ENCODE measurements at places on chromosomes 1 and 21. TPM values are rescaled to one million over a fixed set of nuclear protein-coding genes. Genes with fewer than 3 reads are reported as not detected.

Gene FCRLB
- 3.0 TPM for total RNA-seq

Gene IRF6
- 1.4 TPM for total RNA-seq

Gene FALEC
- total RNA-seq: not detected

Gene CXADR
- 49.6 TPM for total RNA-seq

Gene SLAMF9
- total RNA-seq: not detected

Gene PDE4B
- total RNA-seq: 3.0 TPM

Gene HAO2
- not detected for total RNA-seq

Gene SLC35F3
- 0.98 TPM for total RNA-seq

Gene PCBP3
- 4.3 TPM for total RNA-seq

Gene RBM11
- total RNA-seq: 5.0 TPM

Gene TRPM2
- total RNA-seq: not detected

Gene KIAA0040
- 1.6 TPM for total RNA-seq

Gene ARHGEF19
- 4.0 TPM for total RNA-seq

Gene ARHGEF16
- 7.2 TPM for total RNA-seq

Gene AK4
- 144 TPM for total RNA-seq

Gene FCRL3
- total RNA-seq: not detected

Gene TMEM53
- total RNA-seq: 15.2 TPM

Gene CA14
- 34.8 TPM for total RNA-seq

Gene LMOD1
- total RNA-seq: 75.6 TPM

Gene LIPI
- total RNA-seq: not detected

Gene TSPAN1
- not detected for total RNA-seq

Gene JAM2
- 0.63 TPM for total RNA-seq

Gene PAQR6
- total RNA-seq: 35.7 TPM

Gene RIMS3
- total RNA-seq: 33.0 TPM

Gene CRNN
- total RNA-seq: not detected

Gene COL11A1
- 41.0 TPM for total RNA-seq

Gene S100A7
- total RNA-seq: not detected

Gene MCOLN3
- 0.36 TPM for total RNA-seq

Gene RSBN1
- total RNA-seq: 18.0 TPM

Gene FABP3
- 250 TPM for total RNA-seq

Gene CHD1L
- 21.0 TPM for total RNA-seq

Gene GNG12
- 28.7 TPM for total RNA-seq

Gene FAM163A
- 0.42 TPM for total RNA-seq

Gene TIE1
- 5.0 TPM for total RNA-seq

Gene ACTN2
- 276 TPM for total RNA-seq

Gene SLC45A1
- 0.28 TPM for total RNA-seq

Gene ADAMTS5
- 0.21 TPM for total RNA-seq

Gene LIX1L
- 39.2 TPM for total RNA-seq

Gene KRTAP23-1
- total RNA-seq: not detected

Gene LCE3D
- not detected for total RNA-seq

Gene LCE6A
- total RNA-seq: not detected

Gene LGR6
- total RNA-seq: not detected

Gene EDN2
- 0.92 TPM for total RNA-seq

Gene ZNF593OS
- not detected for total RNA-seq

Gene CD34
- 0.27 TPM for total RNA-seq

Gene DPH5
- total RNA-seq: 35.8 TPM

Gene ARTN
- 26.2 TPM for total RNA-seq

Gene GNAT2
- not detected for total RNA-seq

Gene C1orf87
- total RNA-seq: not detected

Gene ELAPOR1
- not detected for total RNA-seq
